ENCODE measurements at places on chromosomes 2 and 18.

DNA sequence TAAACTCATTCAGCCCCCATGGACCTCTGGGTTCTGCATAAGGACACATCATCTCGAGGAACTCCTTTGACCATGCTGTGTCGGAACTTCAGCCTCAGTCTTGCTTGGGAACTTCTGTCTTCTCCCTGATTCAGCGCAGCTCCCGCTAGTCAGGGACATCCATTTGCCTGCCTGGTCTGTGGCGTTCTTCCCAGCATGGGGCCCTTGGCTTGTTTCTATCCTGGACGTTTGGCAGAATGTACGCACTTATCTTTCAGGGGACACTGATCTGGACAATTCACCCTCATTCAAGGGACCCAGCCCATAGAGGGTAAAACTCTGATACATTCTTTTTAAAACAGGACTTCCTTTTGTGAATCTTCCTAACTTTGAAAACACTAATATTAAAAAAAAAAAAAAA, 75.8 kb upstream of the WIPF1 start:
- DNase-seq = no peak

DNA sequence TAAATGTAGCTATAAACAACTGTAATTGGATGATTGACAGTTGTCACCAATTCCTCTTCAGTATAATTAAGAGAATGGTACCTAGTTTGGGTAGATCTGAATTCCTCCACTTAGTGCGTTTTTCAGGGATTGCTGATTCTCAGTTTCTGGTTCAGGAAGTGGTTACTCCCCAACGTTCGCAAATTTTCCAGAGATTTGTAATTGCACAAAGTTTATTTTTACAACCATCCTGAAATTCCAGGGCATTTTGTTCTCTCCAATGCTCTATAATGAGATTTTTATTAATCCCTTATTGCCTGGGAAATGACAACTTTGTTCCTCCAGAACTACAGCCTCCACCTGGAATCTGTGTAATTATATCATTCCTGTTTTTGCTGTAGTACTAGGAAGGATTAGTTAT, 710.6 kb upstream of the ZEB2 start:
- no peak for DNase-seq

DNA sequence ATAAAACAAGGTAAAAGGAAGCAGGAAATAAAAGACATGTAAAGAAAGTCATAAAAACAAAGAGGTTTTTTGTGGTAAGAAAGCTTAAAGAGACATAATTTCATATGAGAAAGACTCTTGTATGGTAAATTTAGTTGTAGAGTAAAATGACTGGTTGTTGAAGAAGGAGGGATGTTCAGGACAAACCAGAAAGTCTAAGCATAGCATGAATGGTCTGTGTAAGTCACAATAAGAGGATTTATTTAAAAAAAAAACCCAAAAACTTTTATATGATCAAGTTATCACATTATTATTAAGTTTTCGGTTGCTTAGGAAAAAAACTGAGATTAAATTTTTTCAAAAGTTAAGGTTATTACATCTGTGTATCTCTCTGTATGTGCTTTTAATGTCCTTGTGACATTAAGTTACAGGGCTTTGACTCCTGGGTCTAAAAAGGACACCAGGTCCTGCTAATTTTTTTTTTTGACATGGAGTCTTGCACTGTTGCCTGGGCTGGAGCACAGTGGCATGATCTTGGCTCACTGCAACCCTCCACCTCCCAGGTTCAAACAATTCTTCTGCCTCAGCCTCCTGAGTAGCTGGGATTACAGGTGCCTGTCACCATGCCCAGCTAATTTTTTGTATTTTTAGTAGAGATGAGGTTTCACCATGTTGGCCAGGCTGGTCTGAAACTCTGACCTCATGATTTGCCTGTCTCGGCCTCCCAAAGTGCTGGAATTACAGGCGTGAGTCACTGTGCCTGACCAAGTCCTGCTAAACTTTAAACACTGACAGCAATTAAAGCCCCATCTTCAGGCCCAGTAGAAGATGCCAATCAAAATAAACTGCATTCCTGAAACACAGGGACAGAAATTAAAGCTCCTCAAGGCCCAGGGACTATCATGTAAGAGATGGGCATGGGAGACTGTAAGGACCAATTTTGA, 14.2 kb upstream of the OXER1 start:
- DNase-seq = no peak

- DNase-seq = no peak
Measured at GRCh38 chr2:217415316-217415715, 555.5 kb upstream of the TNP1 start.

DNA sequence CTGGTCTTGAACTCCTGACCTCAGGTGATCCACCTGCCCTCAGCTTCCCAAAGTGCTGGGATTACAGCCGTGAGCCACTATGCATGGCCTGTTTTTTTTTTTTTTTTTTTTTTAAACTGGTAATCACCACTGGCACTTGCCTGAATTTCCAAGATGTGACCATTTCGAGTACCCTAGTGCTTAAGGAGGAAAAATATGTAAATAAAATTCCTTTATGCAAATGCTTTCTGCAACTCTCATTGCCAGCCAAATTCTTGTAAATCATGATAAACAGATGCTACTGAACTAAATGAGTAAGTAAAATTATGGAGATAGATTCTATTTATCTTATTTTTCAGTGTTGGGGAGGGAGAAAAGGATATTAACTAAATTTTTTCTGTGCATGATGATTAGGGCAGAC, 18.6 kb downstream of the CDCA7 start:
- DNase-seq = no peak

GRCh38 chr2:151238527-151239487, 22.9 kb downstream of the RBM43 start:
- DNase-seq = peak; percentile 66

DNA sequence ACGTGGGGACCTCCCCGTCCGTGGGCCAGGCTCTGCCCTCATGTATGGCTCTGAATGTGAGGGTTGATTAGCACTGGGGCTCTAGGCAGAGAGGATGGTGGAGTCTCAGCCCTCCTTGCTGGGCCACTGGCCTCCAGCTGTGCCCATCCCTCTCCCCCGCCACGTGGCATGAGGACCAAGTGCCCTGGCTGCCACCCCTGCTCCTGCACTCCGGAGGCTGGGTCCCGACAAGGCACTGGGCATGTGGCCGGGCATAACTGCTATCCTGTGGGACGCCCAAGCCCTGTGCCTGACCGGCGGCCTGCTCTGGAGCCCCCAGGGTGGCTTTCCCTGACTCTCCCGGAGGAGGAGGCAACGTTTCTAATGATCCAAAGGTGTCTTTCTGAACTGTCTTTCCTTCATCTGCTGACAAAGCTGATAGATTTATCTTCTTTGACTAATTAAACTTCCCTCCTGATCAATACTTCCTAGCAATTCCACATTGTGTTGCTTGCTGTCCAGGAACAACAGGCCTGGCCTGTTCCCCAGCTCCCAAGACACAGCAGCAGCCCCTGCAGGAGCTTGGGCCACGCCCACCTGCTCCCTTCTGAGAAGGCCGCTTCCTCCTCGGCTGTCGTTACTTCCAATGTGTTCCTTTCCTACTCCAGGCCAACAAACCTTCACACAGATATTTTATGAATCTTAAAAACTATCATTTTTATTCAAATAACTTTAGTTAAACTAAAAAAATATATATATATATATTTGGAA, 132.0 kb downstream of the SNTG2 start:
- DNase-seq = no peak

GRCh38 chr2:63345285-63345633, 243.0 kb downstream of the WDPCP start:
- DNase-seq = no peak

DNA sequence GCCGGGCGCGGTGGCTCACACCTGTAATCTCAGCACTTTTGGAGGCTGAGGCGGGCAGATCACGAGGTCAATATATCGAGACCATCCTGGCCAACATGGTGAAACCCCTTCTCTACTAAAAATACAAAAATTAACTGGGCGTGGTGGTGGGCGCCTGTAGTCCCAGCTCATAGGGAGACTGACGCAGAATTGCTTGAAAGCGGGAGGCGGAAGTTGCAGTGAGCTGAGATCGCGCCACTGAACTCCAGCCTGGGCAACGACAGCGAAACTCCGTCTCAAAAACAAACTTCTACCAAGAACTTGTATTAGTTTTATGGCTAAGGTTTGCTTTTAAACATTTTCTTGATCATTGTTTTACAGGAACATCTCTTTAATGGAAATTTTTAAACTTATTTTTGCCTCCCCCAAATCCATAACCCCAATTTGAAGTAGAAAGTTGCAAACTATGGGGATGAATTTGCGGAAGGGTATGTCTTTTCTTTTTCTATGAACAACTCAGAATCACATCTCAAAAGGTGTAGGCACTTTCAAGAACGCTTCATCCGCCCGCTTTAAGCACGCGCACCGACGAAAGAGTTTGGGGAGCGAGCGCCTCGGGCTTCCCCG, 46.8 kb upstream of the PTMA start:
- DNase-seq = no peak

- no peak for DNase-seq
Measured at GRCh38 chr2:19859565-19859964, 42.2 kb downstream of the TTC32 start.

- DNase-seq = no peak
Measured at GRCh38 chr18:76134628-76135027, 360.4 kb downstream of the ZNF516 start.

DNA sequence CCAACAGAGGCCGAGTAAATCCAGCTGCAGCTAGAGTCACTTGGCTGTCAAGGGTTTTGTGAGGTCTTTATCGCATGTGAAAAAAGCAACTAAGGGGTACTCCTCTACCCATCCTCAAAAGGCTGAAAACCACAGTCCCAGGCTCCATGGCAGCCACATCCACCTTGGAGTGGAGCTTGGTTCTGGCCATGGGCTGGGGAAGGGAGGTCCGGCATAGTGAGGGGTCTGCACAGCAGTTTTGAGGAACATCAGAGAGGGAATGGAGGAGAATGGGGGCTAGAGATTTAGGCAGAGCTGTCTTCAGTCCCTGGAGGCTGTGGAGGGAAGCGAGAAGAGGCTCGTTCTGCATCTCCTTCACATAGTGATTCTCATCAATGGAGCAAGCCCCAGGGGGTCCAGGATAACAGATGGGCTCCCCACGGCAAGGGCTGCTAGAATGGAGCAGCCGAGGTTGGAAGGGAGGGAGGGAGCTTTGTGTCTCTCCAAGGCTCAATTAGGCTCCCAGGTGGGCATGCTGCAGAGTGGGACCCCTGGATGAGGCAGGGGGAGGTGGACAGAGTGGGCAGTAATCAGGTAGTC, 21.0 kb downstream of the MROH2A start:
- no peak for DNase-seq

- DNase-seq = no peak
Measured at GRCh38 chr18:58231930-58232329, 187.9 kb downstream of the NEDD4L start.

- DNase-seq = no peak
Measured at GRCh38 chr2:214019229-214019972, 391.5 kb upstream of the VWC2L start.

DNA sequence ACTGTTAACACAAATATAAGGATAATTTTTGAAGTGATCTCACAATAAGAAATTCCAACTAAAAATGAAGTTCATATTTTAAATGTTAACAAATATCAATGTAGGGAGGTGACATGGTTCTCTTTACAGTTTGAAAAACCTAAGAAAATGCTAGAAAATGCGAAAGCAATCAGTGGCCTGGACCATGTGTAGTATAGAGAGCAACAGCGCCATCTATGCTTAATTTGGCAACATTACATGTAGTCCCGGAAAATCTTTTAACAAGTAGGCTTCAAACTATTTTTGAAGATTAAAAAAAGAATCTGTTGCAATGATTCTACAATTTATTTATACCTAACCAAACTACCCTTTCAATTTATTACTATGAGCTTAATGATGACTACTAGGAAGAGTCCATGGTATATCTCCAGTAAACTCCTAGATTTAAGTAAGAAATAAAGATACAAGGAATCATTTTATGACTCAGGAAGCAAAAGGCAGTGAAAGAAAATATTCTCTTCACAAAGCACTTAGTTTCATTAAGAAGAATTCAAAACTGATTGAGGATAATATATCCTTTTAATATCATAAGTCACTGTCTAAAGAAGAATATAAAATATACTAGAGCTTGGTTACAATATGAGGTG, 33.3 kb downstream of the NDUFA10 start:
- peak; percentile 58 for DNase-seq

GRCh38 chr2:234974501-234975385, 22.9 kb downstream of the SH3BP4 start:
- no peak for DNase-seq

DNA sequence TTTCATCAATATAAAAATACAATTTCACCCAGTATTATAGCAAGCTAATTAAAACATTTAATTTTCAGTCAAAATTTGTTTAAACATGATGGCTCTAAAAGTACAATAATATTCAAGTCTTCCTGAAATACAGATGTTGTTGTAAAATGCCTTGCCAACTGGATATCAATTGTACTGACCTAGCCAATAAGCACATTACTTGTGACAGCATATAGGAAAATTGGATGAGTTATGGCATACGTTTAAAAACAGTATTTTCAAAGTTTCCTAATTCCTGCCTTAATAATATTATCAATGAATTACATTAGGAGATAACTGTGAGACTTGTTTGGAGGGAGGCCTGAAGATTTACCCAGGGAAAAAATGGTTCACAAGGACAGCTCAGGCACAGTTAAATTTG, 336.9 kb upstream of the CDH20 start:
- DNase-seq = no peak

DNA sequence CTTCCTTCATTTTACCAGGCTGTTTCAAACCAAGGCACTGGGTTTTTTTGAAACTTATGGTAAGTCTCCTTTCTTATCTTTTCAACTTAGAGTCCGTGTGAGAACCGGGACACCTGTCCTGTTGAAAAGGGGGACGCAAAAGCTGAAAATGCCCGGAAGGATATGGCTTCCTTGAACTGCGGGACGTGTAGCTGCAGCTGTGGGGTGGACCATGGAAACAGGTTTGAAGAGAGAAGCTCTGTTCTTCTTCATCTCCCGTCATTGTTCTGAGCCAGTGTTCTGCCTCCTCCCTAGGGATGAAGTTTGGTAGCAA, 29.5 kb upstream of the DNAJC27 start:
- no peak for DNase-seq

GRCh38 chr18:45447355-45448265, 167.7 kb upstream of the SLC14A2 start:
- DNase-seq = no peak

DNA sequence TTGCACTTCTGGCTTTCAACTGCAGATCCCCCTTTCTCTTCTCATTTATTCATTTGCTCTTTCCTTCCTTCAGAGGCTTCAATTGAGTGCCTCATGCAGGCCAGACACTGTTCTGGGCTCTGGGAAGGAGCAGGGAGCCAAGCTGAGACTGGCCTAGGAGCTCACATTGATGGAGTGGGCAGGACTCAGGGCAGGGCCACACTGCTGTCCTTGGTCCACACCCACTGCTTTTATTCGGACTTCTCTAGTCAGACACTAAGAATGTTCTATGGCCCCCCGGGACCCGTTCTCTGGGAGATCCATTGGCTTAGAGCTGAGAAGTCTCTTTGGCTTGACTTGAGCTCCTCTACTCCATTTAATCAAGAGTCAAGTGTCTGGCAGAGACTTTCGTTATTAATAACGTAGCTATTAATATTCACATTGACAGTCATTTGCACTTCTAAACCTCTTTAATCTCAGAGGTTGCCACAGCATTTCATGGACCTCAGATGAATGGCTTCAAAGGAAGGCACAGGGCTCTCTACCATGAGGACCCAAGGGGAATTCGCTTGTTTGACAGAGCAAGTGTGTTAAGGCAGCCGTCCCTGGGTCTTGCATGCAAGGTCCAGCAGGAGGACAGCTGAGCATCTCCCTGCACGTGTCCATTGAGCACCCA, 20.1 kb downstream of the SH3RF3 start:
- no peak for DNase-seq
